ENCODE measurements at places on chromosomes 13 and 19. TPM values are rescaled to one million over a fixed set of nuclear protein-coding genes. Genes with fewer than 3 reads are reported as not detected.

LILRB4 gene
- not detected for total RNA-seq

RFXAP gene
- total RNA-seq = 15.6 TPM

DNA sequence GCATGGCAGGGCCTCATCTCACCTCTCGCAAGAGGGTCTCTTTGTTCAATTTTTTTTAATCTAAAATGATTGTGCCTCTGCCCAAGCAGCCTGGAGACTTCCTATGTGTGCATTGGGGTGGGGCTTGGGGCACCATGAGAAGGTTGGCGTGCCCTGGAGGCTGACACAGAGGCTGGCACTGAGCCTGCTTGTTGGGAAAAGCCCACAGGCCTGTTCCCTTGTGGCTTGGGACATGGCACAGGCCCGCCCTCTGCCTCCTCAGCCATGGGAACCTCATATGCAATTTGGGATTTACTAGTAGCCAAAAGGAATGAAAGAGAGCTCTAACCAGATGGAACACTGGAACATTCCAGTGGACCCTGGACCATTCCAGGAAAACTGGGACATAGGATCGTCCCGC is 8.0 kb downstream of the FXYD3 start:
- DNase-seq = peak; percentile 54

CEACAM16 gene
- total RNA-seq = not detected

GRCh38 chr13:28286263-28286662 is 147.9 kb downstream of the PAN3 start:
- DNase-seq = no peak

HS6ST3 gene
- 8.7 TPM for total RNA-seq

ASPDH gene
- total RNA-seq = not detected

KL gene
- total RNA-seq = 6.9 TPM

DNA sequence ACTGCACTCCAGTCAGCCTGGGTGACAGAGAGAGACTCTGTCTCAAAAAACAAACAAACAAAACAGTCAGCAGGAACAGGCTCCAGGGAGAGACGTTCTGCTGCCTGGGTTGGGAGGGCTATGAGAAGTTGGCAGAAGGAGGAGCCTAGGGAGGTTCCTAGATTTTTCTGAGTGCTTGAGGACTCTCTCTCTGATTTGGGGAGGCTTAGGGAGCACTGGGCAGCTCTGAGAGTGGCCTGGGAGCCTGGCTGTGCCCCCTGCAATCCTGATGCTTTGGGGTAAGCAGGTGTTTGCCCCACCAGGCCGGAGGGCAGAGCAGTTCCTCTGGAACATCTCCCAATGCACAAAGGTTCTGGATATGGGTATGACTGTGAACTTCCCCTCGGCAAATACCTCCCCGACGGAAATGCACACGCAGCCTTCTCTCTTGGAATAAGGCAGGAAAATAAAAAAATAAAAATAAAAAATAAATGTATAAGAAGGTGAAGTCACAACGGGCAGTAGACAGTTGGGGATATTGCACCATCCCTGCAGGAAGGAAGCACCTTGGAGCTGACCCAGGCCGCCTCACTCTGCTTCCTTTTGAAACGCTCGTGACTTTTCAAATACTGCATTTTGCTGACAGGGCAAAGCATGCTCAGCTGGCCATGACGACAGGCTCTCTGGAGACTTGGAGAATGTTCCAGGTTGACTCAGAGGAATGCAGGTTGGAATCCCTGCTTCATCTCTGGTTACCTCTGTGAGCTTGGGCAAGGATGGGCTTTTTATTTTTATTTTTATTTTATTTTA is 26.5 kb upstream of the HOMER3 start:
- peak; percentile 24 for DNase-seq

NLRP7 gene
- total RNA-seq = 1.4 TPM

GRCh38 chr19:23281663-23282276 is 31.6 kb upstream of the ZNF724 start:
- DNase-seq = no peak

B3GNT8 gene
- 14.1 TPM for total RNA-seq

- no peak for DNase-seq
Measured at GRCh38 chr13:43154156-43154651, 130.8 kb downstream of the DNAJC15 start.

- no peak for DNase-seq
Measured at GRCh38 chr13:103540382-103540765, 474.2 kb upstream of the SLC10A2 start.

DNA sequence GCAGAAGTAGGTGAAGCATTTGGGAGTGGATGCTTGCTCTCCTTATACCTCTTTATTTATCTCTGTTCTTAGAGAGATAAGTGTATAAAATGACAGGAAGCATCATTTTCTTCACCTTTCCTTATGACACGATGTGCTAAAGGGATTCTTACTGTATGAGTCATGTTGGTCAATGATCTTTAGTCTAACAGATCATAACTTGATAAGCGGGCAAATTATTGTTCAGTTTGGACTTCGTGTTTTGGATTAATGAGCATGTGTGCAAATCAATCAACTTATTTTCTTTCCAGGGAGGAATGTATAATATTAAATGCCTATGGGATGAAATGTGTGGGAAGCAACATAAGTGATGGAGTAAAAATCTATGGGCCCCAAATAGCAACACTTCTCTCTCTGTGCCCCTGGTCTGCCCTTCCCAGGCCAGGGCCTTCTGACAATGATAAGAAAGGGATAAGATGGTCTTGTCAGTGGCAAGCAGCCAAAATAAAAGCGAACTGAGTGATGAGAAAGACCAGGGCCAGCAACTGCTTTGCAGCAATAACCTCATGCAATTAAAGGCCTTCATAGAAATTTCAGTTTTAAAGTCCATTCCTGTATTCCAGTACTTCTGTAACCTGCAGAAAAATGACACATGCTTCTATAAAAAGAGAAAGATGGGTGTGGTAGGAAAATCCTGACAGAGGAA is 61.4 kb downstream of the SLC10A2 start:
- DNase-seq = no peak

DNA sequence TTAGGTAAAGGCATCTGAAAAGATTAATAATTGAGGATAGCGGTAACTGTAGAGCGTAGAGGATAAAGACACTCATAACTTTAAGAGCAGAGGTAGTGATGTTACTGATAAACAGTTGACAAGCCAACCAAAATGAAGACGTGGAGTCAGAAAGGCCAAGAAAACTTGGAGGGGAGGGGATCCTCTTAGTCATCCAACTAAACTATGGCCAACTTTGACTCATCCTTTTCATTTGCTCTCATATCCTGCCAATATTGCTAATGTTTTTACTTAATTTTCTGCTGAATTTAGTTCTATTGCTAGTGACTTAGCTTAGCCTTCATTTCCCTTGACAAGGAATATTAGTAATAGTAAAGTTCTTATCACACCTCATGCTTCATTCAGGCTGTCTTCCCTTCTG is 13.4 kb downstream of the ITGBL1 start:
- no peak for DNase-seq

RTBDN gene
- not detected for total RNA-seq

TMEM238 gene
- total RNA-seq = 2.3 TPM

GRCh38 chr19:34667349-34668076 is 9.4 kb downstream of the SCGB2B2 start:
- no peak for DNase-seq

PGLYRP2 gene
- not detected for total RNA-seq

- no peak for DNase-seq
Measured at GRCh38 chr19:29779921-29780320, 31.9 kb upstream of the CCNE1 start.

- no peak for DNase-seq
Measured at GRCh38 chr13:73608711-73609485, 525.3 kb downstream of the KLF12 start.

- no peak for DNase-seq
Measured at GRCh38 chr13:95620030-95620824, 24.3 kb downstream of the DZIP1 start.

GRCh38 chr13:91017669-91018053 is 329.8 kb upstream of the MIR17HG start:
- DNase-seq = no peak

POLR2I gene
- total RNA-seq = 69.8 TPM

NLRP5 gene
- not detected for total RNA-seq

GRCh38 chr19:49125025-49125731 is 5.8 kb downstream of the PPFIA3 start:
- DNase-seq = no peak

ARHGAP45 gene
- 9.3 TPM for total RNA-seq

DNA sequence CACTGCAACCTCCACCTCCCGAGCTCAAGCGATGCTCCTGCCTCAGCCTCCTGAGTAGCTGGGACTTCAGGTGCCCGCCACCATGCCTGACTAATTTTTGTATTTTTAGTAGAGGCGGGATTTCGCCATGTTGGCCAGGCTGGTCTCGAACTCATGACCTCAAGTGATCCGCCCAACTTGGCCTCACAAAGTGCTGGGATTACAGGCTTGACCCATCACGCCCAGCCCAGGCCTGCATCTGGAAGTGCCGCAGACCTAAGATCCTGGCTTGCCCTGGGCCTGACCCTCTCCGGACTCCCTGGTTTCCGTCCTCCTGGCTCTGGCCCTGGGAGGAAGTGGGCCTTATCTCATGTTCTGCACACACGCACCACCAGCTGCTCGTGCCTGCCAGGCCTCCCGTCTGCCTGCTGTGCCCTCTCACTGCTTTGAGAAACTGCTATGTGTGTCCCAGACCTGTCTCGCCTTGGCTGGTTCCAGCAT is 4.7 kb upstream of the PTGIR start:
- no peak for DNase-seq

GRCh38 chr13:26011996-26012821 is 39.6 kb downstream of the SHISA2 start:
- DNase-seq = no peak

- DNase-seq = peak; percentile 63
Measured at GRCh38 chr13:42720113-42720857, 61.1 kb upstream of the FAM216B start.

DNA sequence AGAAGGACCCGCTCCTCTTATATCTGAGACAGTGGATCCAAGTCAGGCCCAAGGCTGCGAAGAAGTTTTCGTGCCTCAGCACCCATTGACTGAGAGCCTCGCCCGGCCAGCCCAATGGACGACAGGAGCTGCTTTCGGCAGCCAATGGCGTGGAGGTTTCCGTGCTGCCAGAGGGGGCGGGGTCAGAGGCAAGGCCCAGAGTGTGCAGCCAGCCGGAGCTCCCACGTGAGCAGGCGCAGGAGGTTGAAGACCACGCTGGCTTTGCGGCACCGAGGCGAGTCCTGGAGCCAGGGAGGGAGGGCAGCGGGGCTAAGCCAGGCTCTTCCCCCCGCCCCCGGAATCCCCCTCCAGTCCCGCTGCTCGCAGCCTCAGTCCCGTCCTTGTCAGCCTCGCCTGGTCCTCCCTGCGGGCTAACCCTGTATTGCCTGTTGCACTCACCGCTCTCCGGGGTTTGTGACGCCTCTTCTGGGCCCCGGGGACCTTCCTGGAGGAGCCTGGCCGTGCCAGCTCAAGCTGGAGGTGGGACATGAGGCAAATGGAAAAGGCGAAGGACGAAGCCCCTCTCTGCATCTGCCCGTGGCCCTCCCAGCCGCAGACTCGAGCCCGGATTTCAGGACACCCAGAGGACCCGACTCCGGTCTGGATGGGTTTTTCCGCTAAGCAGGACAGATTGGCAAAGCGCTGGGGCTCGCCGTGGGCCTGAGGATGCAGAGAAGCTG is 1.5 kb downstream of the IFNL4 start:
- DNase-seq = no peak

- DNase-seq = no peak
Measured at GRCh38 chr19:23378948-23379347, 16.3 kb downstream of the ZNF91 start.

- no peak for DNase-seq
Measured at GRCh38 chr19:43435775-43436174, 21.1 kb downstream of the TEX101 start.

- no peak for DNase-seq
Measured at GRCh38 chr13:79547211-79548195, 66.5 kb downstream of the NDFIP2 start.

ZNF582 gene
- 14.1 TPM for total RNA-seq

- no peak for DNase-seq
Measured at GRCh38 chr19:44476559-44477408, 23.5 kb downstream of the ZNF180 start.

C3 gene
- total RNA-seq = 45.4 TPM

DNA sequence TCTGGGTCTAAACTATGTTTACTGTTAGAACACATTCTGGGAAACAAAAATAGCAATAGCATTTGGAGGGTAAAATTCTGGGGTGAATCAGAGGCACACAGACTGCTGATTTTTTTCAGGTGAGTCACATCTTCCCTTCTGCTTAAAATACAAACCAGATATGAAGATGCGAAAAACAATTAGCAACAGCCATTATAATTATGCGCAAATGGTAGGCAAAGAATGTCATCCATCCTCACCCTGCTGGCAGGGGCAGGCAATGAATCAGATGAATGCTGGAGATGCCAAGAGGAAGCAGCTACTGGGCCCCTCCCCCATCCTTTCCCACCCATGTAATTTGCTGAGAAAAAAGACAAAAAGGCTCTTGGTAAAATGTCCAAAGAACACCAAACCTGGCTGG is 282.9 kb downstream of the KLF5 start:
- no peak for DNase-seq

DNA sequence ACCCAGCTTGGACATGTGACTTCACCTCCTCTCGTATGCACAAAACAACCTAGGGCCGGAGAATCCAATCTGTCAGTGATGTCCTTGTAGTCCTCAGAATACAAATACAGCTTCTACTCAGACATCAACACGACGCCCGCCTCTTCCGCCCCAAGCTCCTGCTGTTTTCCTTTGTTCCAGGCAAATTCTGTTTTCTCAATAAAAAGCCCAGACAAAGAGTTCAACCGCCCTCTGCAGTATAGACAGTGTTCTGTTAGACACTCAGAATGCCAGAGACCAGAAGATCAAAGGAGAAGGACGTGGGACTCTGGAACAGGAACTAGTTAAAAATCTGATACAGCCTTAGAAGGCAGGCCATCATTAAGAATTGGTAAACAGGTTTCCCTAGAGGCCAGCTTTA is 42.0 kb upstream of the GGACT start:
- no peak for DNase-seq
